ENCODE measurements at places on chromosomes 12 and 14. TPM values are rescaled to one million over a fixed set of nuclear protein-coding genes. Genes with fewer than 3 reads are reported as not detected.

The SUSD6 gene
- 34.7 TPM for total RNA-seq

The FOXG1 gene
- not detected for total RNA-seq

- DNase-seq: no peak
These were observed 65.3 kb downstream of the IPO8 start for GRCh38 chr12:30630076-30630978.

The BHLHE41 gene
- total RNA-seq: 5.7 TPM

DNA sequence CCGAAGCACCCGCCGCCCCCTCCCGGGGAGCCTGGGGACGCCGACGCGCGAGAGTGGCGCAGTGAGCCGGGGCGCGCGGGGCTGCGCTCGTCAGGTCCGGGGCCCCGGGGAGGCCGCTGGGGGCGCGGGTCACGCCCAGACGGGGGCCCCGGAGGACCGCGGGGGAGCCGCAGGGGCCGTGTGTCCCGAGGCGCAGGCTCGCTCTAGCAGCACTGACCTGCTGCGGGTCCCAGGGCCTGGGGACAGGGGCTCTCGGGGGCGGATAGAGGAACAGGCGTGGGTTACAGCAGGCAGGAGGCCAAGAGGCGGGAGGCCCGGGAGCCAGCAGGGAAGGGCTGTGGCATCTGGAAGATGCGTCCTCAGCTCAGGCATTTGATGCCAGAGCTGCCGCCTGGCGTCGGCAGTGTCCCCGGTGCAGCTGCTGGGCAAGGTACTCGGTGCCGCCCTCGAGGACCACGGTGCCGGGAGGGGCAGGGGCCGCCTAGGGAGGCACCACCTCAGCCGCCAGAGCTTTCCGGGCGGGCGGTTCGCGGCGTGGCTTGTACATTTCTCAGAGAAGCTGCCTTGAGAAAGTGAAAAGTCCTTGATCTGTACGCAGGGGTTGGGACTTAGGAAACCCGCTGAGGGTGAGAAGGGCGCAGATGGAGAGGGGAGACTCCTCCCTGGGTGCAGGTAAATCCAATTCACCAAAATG lies 1.2 kb downstream of the WNT5B start:
- DNase-seq: peak; percentile 63

DNA sequence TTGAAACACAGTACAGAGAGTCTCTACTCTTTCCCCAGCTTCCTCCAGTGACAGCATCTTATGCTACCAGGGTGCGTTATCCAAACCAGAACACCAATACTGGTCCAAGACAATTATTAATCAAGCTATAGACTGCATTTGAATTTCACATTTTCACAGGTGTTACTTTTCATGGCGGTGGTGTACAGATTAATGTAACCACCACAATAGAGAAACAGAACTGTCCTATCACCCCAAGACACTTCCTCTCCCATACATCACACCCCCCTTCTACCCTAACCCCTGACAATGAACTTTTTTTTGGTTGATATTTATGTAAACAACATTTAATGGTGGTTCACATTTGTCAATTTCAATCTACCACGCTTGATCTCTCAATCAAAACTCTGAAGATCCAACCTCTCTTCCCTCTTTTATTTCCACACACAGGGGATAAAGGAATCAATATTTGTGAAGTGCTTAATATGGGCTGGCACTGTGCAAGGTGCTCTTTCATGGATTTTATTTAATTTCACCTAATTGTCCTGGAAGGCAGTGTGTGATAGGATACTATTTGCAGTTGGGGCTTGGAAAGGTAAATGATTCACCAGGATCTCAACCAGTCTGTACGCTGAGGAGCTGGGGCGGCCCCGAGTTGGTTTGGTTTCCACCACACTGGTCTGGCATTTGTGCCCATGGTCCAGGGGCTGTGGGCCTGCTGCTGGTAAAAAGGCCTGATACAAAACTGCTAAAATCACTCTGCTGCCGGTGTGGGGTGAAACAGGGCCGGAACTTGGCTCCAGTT lies 54.6 kb upstream of the DICER1 start:
- no peak for DNase-seq

The TC2N gene
- total RNA-seq: 11.6 TPM

The BATF gene
- total RNA-seq: 1.8 TPM

The SOCS2 gene
- total RNA-seq: 13.9 TPM

DNA sequence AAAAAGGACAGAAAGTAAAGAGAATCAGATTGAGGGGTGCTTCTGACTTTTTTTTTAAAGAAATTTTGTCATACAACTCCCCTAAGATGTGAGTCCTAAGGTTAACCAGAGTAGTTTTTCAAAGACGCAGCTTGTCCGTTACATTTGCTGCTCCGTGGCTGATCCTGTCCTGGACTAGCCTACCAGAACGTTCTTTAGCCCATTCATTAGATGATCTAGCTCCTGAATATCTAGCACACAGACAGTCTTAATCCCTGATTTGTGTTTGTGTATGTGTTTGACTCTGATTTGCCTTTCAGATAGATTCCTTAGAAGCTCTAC lies 60.3 kb downstream of the SAMD4A start:
- DNase-seq: no peak

GRCh38 chr14:23727566-23728335 lies 91.6 kb downstream of the DHRS2 start:
- no peak for DNase-seq

GRCh38 chr14:104702106-104702505 lies 12.7 kb downstream of the INF2 start:
- no peak for DNase-seq

GRCh38 chr12:31585271-31585670 lies 5.7 kb downstream of the DENND5B start:
- DNase-seq: no peak

DNA sequence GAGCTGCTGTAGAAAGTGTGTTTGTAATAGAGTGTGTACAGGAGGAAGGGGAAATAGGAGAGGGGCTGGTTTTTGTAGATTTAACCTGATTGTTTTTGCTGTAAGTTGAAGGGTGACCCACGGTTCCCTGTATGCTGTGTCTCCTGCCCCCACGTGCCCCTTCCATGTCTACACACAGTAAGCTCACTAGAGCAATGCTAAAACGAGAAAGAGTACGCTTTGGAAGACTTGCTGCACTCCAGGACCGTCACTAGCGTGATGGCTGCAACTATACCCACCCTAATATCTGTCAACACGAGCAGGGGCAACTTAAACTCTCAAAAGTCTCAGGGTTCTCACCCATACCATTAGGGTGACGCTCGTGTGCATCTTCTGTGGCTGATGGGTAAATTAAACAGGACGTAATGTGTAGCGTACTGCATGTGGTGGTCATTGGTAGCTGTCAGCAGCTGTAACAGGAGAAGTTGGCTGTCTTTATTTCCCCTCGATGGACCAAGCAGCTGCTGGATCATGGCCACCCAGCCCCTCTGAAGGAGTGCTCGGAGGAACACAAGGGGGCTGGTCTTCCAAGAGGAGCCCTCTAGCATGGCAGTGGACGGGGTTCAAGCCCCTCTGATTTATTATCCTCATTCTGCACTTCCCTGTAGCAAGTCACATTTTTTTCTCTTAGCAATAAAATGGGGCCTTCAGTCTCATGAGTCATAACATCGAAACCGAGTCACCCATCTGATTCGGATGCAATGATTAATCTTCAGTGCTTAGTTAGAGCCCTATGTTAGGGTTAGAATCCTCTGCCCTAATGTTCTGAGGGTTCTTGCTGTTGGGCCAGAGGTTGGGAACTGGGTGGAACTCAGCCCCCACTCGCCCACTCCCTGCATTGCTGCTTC lies 14.0 kb downstream of the CCND2 start:
- no peak for DNase-seq

Measured in mesothelial cell of epicardium (in vitro differentiated cells).